ENCODE measurements at places on chromosomes 4 and X.
A peak's percentile ranks its signal among the peaks of the same experiment; 100 is the strongest.

- no peak for DNase-seq
These were observed 7.7 kb downstream of the GEMIN8 start for GRCh38 chrX:14022019-14022418.

DNA sequence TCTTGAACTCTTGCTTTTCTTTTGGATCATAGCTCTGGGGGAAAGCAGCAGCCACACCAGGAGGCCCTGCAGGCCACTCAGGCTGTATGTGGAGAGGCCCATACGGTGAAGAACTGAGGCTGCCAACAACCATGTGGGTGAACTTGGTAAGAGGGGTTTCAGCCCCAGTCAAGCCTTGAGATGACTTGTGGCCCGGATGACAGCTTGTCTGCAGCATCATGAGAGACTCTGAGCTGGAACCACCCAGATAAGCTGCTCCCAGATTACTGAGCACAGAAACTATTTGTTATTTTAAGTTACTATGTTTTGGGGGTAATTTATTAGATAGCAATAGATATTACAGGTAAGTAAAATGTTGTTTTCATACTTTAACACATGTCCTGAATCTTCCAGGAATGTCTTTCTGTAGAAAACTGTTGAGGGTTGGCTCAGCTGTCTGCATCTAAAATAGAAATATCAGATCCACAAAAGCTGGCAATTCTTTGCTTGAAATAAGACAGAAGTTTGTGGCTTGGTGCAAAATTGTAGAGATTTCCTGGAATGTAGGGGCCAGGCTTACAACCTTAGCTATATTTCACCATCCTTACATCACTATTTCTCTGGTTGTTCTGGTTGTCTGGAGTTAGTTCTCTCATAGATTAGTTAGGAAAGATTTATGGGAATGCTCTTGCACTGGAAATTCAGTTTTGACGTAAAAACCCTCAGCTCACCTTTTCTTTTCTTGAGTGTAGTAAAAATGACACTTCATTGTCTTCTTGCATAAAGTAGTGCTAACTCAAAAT, 272.1 kb downstream of the RAPGEF2 start:
- no peak for DNase-seq

DNA sequence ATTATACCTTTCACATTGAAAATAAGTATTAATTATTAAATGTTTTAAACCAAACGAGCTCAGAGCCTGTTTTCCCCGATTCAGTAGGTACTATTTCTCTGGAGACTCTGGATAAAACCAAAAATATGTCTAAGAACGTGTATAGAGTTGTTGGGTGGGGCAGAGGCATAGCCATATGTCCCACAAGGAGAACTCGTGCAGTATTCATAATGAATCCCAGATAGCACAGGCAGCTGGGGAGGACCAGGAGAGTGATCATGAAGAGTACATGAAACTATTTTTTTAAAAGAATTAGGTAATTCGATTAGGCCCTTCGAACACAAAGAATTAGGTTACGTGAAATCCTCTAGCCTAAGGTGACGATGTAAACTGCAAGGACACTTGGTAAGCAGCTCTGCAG, 76.1 kb downstream of the CLDN22 start:
- DNase-seq, result no peak

- DNase-seq, result no peak
These were observed 27.7 kb upstream of the TEC start for GRCh38 chr4:48297256-48297846.

DNA sequence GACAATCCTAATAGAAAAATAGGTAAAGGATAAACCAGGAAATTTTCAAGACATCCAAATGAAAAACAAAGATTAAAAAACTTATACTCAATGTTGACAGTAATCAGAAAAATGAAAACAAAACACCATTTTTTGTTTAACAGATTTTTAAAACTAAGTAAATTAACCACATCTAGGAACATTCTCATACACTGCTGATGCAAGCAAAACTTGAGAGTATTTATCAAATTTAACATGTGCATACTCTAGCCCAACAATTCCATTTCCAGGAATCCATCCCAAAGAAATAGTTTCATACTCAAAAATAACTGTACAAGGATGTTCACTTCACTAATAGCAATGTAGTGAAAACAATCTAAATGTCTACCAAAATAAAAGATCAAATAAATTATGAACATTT, 11.5 kb downstream of the ANKRD17 start:
- no peak for DNase-seq

DNA sequence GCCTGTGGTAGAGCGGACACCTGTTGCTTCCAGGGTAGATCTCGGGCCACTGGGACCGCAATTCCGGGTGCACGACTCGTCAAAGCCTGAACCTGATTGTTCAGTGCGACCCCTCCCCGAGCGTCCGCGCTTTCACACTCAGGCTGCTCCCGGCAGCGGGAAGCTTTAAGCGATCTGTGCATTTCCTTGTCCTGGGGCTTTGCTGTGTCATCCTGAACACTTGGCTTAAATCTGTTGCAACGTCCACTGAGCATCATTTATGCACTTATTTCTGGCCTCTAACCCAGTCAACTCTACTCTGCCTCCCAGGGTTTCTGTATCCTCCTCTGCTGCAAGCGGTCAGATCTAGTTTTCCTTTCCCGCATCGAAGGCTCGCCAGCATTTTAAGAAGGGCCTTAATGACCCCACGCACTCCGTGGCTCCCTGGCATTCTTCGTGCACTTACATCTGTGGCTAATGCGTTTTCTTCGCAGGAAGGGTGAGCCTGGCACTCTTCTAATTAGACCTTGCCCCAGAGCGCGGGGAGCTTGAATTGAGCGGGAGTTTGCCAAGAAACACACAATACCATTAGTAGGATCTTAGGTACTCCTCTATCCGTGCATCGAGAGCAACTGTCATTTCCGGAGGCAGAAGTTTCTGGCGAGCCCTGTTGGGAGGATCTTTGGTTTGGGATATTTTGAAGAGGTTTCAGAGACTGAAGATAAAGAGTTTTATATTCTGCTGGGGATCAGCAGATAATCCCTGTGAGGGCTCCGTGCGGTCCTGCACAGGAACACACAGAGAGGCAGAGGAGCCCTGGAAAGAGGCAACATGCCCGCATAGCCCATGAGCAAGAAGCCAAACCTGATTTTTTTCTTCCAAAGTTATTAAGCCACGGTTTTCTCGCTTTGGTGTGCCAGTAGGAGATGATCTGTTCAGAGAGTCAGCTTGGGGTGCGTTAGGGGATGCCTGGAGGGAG, 654 bp upstream of the DDIT4L start:
- DNase-seq, result peak; percentile 20

- peak; percentile 6 for DNase-seq
These were observed 379.7 kb downstream of the TLL1 start for GRCh38 chr4:166252487-166253402.

- DNase-seq, result no peak
These were observed at the start of gene BMP3 for GRCh38 chr4:81030061-81030980. Gene BMP3, plus strand, starts transcription at chr4:81030708. Its CDS starts 577 bp downstream, at chr4:81031285.

GRCh38 chr4:181004056-181004455, 1239.1 kb upstream of the TENM3 start:
- DNase-seq, result no peak

DNA sequence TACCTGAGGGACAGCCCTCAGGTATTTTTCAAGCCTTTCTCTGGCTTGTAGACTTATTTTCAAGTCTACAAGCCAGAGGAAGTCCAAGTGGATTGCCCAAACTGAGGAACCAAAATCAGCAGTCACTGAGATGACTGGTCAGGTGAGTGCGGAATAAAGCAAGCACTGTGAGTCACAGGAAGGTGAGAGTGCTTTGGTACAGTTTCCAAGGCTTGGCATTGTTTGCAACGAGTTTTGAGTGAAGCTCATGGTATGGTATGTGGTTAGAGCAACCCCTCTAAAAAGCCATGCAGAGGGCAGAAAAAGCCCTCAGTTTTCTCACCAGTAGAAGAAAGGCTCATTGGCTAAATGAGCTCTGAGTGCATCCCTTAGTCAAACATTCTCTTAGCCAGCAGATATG, 112.8 kb upstream of the EOLA2 start:
- DNase-seq, result no peak

DNA sequence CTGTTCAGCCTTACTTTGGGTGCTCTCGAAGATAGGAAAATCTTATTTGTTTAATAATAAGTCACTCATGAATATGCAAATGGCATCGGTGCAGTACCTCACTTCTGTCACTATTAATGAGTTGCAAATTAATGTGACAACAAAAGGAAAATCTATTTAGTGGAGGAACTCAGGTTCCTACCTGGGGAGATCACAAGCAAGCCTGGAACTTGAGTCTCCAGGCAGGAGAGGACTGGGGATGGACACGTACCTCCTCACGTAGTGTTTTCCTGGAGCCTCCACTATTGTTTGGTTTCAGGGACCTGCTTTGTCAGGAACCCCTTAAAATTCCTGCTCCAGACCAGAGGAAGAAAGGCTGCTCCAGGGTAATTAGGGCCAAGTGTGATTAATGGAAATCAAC, 82.1 kb downstream of the BCOR start:
- no peak for DNase-seq

GRCh38 chr4:130812117-130812765, 1716.3 kb downstream of the C4orf33 start:
- DNase-seq, result no peak

GRCh38 chrX:120697053-120697452, 67.2 kb upstream of the C1GALT1C1 start:
- no peak for DNase-seq

- no peak for DNase-seq
These were observed 92.5 kb downstream of the PPP3CA start for GRCh38 chr4:101254776-101255175.

DNA sequence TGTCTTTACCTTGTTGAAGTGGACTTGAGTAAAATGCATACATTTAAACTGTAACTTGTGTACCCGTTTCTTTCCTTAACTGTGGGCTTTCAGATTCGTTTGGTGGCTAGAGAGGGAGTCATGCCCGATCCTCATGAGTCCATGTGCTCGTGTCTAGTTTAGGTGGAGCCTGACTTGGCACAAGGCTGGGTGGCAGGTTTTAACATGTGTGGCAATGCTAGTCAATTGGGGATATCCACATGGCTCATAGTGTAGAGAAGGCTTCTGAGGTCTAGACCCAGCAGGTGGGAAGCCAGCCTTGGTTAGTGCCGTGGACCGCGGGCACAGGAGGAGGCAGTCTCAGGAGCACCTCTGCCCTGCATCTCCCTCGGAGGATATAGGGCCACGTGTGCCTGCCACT, 48.5 kb upstream of the CLCN4 start:
- DNase-seq, result no peak

DNA sequence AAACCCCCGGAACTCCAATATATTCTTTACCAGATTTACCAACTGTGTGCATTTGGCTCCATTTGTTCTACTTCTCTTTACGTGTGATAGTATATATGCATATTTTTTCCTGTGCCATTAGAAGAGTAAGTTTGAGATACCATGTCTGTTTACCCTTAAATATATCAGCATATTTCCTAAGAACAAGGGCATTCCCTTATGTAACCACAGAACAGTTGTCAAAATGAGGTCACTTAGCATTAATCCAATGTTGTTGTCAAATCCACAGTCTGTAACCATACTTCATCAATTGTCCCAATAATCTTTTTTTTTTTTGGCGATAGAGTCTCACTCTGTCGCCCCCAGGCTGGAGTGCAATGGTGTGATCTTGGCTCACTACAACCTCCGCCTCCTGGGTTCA, 55.2 kb downstream of the TBC1D14 start:
- no peak for DNase-seq

GRCh38 chr4:931194-931959, 739 bp downstream of the GAK start:
- DNase-seq, result peak; percentile 2

DNA sequence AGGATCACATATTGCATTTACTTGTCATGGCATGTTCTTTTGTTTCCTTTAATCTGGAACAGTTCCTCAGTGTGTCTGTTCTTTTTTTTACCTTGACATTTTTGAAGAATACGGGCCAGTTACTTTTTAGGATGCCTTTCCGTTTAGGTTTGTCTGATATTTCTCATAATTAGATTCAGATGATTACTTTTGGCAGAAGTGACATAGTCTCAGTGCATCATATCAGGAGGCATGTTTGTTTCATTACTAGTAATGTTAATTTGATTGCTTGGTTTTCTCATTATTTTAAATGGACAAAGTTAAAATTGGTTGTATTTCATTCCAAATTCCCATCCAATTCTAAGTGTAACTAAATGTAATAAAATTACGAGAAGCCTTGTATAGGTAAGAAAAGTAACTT, 8.3 kb downstream of the POLR2B start:
- no peak for DNase-seq

DNA sequence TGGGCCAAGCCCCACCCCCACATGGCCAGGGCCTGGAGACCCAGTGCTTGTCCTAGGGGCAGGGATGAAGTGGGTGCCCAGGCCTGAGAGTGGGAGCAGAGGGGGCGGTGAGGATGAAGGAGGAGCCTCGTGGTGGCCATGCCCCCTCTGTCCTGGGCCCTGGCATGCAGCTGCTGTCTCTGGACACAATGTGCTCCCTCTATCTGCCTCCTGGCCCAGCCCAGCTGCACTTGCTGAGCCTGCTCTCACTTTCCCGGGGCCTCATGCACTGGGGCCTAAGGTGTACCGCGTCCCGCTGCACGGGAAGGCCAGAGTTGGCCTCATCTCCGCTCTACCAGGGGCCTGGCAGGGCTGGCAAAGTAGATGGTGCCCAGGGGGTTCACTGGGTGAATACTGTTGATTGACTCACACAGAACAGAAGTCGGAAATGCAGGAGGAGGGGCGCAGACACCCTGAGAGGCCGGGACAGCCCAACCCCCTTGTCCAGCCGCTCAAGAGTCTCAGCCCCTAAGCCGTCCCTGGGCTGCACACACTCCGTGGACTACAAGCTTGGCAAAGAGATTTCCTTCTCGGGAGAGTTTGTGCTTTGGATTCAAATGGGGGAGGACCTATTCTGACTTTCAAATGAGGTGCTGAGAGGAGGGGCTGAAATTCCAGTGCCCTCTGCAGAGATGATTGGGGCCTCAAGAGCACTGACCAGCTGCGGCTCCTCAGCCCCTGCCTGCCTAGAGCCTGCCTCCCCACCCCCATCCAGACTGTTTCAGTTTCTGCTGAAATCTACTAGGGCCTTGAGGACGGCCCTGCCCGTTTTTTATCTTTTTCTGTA, 112.4 kb downstream of the PSAPL1 start:
- no peak for DNase-seq

DNA sequence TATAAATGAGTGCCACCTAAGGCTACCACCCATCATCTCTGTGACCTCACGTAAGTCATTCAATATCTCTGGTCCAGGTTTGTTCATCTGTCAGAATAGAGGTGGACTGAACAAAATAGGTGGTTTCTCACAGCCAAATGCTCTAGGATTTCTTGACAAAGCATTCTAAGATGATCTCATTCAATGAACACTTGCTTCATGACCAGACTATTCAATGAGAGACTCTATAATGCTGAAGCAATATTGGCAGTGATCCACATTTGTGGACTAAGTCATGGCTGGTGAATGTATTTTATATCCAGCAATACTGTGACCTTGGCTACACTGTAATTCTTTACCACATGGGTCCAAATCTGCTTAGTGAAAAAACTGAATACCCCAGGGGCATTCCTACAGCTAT, 37.9 kb downstream of the LDB2 start:
- DNase-seq, result peak; percentile 58
